T follicular helper cell (primary cell): ENCODE measurements at places on chromosomes 7 and 10.

DNA sequence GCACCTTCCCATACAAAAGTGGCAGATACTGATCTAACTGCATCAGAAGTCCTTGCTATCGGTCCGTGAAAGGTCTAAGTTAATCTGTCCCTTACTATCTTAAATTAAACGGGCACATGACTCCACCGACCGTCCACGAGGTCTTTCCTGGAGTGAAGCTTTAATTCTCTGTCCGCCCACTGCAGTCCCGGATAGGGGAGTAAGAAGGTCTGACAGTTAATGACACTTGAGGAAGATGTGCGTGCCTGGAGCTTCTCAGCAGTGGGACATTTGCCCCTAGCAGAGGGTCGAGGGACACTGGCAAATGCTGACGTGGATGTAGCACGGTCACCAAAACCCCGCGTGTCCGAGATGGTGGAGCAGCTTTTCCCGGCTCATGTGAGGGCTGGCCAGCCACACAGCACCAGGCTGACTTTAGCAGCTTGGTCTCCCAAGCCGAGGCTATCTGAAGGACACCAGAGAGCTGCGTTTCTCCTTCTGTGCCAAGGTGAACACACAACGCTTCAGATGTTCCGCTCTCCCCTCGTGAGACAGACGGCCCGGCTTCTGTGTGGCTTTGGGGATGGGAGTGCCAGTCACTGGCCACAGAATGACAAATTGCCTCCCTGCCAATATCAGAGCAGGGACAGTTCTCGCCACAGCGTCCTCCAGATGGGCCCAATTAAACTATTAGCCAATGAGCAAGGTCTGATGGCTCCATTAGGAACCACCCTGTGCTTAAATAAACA lies 86.6 kb downstream of the ADARB2 start:
- no peak for DNase-seq

DNA sequence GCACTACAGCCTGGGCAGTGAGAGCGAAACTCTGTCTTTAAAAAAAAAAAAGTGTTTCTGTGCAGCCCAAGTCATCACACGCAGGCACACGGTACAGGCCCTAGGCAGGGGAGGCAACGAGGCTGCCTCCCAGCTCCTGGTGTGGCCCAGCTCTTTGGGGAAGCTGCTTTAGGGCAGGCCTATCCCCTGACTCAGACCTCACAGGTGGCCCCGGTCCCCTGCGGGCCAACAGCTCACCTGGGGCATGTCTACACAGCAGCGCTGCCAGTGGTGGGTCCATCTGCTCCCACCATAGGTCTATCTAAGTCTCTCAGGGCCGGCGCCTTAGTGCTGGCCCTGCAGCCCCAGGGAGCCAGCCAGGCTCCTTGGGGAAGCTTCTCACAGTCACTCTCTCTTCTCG lies 31.4 kb downstream of the ZAN start:
- DNase-seq: no peak

DNA sequence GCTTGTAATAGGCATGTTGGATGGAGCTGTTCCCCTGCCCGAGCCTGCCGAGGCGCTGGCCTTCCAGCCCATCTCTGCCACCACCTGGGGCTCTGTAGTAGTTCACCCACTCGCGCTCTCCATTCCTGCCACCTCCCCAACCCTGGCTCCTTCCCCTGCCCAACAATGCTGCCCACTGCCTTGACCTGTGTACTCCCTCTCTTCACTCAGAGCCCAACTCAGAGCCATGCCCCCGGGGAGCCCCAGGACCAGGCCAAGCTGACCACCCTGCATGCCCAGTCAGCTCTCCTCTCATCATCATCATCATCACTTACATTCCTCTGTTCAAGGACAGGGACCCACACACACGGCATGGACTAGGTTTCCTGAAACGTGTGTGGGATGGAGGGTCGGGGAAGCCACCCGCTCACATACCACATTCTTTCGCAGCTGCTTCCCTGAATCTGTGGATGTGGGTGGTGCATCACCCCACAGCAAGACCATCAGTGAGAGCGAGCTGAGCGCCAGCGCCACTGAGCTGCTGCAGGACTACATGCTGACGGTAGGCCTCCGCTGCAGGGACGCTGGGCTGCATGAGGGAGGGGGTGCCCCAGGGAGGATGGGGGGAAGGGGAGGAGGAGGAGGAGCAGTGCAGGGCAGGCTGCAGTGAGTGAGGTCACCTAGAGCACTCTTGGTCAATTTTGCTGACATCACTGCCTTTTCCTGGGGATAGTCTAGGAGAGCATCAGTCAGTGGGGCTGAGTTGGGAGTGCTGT lies 15.6 kb downstream of the NACAD start:
- no peak for DNase-seq

GRCh38 chr10:59708816-59709394 lies 745 bp downstream of the SLC16A9 start:
- DNase-seq: no peak
